ENCODE measurements at places on chromosomes 5 and 9.
A peak's percentile ranks its signal among the peaks of the same experiment; 100 is the strongest.

DNA sequence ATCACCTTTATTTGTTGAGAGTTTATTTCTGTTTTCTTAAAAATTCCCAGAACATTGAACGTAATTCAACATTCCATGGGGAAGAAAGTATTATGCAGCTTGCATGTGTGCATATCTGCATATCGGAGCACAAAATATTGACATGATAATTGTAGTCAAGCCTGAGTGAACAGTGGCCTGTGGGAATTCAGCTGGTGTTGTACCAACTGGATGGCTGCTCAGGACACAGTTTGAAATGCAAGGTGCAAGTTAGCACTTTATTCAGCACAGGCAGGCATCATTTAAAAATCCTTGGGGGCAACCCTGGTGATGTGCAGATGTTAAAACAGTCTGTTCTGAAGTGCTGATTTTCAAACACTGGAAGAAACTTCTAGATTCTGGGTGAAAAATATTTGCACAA is 82.4 kb downstream of the CNTLN start:
- DNase-seq = no peak

DNA sequence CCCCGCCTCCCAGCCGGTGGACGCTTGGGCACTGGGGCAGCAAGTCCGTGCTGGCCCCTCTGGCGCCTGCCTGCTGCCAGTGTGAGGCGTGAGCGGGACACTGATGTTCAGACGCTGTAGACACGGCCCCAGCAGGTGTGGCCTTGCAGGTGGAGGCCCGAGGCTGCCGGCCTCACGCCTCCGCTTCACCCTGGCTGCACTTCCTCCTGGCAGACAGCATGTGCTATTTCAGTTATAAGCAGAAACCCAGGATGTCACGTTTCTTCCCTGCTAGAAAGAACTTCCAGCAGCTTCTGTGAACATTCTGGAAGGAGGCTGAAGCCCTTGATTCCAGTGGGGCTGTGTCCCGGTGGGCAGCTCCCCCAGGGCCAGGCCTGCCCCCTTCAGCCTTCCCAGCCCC is 114.8 kb upstream of the FCN2 start:
- DNase-seq = peak; percentile 54

DNA sequence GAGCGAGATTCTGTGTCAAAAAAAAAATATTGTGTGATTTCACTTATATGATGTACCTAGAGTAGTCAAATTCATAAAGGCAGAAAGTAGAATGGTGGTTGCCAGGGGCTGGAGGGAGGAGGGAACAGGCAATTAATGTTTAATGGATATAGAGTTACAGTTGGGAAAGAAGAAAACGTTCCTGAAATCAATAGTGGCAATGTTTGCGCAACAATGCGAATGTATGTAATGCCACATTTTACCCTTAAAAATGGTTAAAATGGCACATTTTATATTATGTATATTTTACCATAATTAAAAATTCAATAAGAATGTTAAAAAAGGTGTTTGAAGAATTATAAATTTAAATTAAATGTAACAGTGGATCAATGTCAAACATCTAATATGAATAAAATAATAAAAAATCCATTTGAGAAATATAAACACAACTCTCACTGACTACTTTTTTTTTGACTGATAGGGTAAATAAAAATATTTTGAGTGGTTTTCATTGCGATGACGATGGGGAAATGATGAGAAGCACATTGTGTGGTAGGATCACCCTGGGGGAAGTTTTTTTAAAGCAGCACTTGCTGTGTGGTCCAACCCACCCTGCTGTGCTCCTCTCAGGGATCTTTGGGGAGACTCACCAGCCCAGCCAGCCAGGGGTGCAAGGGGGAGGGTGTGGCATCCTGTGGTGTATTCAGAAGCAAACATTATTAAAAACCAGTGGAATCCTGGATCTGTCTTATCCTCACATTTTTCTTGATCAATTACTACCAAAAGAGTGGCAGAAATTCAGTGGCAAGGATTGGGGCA is 4.3 kb downstream of the FYB1 start:
- DNase-seq = no peak

GRCh38 chr5:112579599-112580170 is 158.0 kb upstream of the APC start:
- no peak for DNase-seq

- DNase-seq = no peak
Measured at GRCh38 chr5:62093976-62094375, 212.0 kb upstream of the KIF2A start.

GRCh38 chr9:131656356-131657036 is 83.4 kb downstream of the RAPGEF1 start:
- peak; percentile 54 for DNase-seq

DNA sequence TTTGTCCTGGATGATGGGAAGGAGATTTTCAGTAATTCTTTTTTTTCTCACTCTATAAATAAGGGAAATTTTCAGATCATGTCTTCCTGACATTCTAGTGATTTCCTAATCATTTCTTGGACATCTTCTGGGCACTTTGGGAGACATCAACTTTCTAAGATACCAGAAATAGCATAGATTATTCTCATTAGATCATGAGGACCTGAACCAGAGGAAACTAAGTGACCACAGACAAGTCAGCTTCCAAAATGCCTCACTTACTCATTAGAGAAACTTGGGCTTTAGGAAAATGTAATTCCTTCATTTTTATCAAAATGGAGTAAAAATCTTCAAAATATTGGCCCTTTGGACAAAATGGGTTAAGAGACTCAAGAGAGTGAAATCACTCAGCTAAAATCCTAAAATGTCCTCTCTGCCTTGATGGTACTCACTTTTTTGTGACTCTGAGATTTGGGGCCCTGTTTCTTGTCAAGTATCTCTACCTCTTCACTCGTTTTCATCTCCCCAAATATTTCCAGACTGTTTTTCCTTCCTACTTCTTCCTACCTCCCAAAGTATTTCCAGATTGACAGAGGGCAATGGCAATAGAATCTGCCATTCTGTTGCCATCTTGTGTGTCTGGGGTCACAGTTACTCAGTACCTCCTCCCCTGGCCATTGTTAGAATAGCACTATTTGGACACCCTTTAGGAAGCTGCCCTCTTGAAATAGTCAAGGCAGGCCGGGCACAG is 194.5 kb downstream of the NR3C1 start:
- DNase-seq = no peak

- peak; percentile 24 for DNase-seq
Measured at GRCh38 chr9:77751341-77752091, 103.4 kb upstream of the GNA14 start.

GRCh38 chr5:139760066-139761056 is 35.2 kb upstream of the PSD2 start:
- no peak for DNase-seq

- DNase-seq = no peak
Measured at GRCh38 chr5:71860048-71860447, 141.0 kb downstream of the CARTPT start.

DNA sequence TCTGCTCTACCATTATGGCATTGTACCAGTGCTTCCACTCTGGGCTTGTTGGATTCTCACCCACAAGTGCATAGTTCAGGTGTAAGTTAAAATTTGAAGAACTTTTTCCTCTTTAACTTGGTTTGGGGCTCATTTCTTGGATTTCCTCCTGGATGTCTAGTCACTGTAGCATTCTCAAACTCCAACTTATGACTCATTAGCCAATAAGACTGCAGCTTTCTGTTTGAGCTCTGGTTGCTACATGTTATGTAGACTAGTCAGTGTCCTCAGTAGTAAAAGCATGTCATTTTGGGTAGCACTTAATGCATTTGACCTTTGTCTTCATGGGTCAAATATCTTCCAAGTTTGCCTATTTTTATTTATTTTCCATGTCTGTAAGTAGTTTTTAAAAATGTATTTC is 790.8 kb downstream of the BRINP1 start:
- DNase-seq = no peak

DNA sequence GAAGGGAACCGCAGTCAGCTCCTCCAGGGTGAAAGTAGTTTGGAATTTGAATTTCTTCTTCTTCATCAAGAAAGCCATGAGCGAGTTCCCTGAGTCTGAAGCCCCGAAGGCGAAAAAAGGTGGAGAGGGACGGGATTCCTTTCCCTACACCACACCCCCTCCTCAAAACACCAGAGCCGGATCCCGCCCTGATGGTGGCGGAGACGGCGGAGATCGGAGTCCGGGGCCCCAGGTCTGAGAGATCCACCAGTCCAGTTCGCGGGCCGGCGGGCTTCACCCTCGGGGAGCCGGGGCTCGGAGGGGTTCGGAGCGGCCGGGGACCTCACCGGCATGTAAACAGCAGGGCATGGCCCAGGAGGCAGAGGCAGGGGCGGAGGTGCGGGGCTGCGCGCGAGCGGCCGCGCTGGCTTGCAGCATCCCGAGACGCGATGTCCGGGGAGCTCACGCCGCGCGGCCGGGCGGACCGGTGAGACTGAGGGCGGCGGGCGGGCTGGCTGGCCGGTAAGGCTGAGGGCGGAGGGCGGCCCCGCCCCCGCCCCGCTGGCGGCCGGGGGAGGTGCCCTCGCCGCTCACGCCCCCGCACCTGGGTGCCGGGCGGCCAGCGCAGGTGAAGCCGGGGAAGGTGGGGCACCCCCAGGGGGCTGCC is 606 bp downstream of the EEIG1 start:
- peak; percentile 74 for DNase-seq

DNA sequence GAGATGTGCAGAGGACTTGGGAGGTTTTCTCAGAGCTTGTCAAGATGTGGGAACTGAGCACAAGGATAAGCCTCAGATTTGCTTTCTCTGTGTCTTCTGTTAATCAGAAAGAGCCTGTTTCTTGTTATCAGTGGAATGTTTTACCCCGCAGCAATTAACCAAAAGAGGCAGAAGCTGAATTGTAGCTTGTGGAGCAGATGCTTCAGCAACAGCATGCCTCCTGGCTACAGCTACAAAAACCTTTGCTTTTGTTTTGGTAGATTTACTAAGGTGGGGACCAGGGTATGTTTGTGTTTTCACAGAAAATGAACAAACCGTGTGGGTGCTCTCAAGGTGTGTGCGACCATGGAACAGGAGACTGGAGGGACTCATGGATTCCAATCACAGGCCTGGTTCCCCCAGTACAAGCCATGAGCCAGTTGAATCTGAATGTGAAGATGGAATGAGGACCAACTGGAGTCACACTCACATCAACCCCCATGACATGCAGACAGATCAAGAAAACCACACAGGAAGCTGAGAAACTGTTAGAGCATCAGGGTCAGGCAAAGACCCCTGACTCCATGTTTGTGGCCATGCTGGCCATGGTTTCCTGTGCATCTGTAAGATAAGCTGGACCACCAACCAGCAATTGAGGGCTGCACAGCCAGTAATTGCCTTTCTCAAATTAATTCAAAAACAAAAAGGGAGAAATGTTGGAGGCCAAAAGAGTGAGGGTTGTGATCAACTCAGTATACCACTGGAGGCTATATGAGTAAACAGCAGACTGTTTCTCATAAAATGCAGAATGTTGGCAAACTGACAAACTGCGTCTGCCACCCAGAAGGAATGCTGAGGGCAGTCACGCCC is 6.9 kb downstream of the UGT3A2 start:
- DNase-seq = no peak

- DNase-seq = no peak
Measured at GRCh38 chr9:97759581-97760288, 62.6 kb upstream of the XPA start.

DNA sequence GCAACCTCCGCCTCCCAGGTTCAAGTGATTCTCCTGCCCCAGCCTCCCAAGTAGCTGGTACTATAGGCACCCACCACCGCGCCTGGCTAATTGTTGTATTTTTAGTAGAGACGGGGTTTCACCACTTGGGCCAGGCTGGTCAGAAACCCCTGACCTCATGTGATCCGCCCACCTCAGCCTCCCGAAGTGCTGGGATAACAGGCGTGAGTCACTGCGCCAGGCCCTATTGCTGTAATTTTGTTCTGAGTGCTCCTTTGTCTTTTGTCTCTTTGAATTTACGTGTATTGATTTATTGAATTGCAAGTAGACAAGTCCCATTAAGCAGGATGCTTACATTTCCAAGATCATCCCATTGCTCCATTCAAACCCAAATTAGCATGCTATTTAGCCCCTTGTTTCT is 186.7 kb downstream of the MSX2 start:
- no peak for DNase-seq

- no peak for DNase-seq
Measured at GRCh38 chr9:119047513-119048307, 321.5 kb downstream of the BRINP1 start.

DNA sequence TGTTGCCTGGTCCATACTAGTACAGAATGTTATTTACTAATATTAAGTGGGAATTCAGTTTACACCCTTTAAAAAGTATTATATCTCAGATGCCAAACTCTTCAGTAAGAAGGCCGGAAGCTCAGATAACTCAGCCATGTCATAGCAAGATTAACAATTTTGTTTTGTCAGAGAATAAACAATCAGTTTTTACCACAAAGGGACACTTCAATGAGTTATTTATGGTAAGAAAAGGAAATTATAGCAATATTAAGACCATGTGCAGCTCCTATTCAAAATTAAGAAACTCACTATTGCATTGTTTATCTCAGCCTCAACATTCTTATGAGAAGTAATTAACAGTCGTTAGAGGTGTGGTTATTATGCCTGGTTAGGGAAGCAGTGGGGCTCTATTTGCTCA is 13.1 kb upstream of the ARL15 start:
- DNase-seq = no peak

DNA sequence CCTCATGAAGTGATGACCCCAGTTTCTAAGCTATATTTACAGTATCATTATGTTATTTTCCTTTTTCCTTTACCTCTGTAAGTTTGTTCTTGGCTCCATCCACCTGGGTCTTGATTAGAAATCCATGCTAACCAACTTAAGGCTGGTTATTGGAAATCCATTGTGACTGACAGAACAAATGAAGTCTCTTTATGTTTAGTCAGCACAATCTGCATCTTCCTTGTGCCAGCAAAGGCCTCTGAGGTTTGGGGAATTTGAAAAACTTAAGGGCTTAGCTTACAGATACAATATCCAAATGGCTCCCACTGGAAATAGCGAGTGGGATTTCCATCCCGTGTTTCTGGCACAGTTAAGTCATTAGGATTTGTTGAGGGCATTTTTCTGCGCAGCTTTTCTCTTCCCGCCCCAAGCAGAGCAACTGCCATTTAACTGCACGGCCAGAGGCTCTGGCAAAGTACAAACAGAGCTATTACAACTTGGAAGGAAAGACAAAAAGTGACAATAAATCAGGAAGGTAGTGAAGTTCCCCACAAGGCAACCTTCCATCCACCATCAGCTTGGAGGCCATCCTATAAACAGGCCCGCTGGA is 64.2 kb downstream of the DCP2 start:
- no peak for DNase-seq

DNA sequence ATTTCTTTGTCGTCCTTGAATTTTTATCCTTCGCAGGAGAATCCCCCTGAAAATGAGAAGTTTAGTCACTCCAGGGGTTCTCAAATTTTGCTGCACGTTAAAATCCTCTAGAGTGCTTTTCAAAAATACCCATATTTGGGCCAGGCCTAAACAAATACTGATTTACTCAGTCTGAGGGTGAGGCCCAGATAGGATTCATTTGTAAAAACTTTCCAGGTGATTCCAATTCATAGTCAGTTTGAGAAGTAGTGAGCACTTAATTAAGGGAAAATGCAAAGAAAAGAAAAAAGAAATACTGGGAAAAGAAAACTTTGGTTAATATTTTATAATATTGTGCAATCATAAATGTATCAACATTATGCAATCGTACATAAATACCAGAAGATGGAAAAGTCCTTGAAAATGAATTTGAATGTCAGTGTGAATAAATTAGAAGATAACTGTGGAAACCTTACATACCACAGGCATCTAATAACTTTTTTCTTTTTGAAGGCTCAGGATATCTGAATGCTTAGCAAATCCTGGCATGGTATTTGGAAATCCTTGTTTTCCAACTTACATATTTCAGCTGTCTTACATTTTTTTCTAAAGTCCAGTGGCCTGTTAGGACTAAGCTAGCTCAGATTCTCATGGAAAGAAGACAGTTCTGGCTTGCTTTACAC is 116.5 kb upstream of the DAPK1 start:
- no peak for DNase-seq

All from GM20000 (cell line).